ENCODE measurements at places on chromosomes 7 and 10. TPM values are rescaled to one million over a fixed set of nuclear protein-coding genes. Genes with fewer than 3 reads are reported as not detected.

The CDHR1 gene
- not detected for total RNA-seq

The ZNF365 gene
- 4.8 TPM for total RNA-seq

DNA sequence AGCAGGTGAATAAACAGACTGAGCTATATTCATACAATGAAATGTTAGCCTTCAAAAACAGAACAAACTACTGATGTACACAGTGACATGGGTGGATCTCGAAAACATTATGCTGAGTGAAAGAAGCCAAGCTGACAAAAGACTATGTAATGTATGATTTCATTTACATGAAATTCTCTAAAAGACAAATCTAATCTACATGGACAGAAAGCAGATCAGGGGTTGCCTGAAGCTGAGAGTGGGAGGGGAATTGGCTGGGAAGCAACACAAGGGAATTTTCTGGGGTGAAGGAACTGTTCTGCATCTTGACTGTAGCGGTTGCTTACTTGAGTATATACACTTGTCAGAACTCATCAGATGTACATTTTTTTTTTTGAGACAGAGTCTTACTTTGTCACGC lies 121.7 kb upstream of the SVIL start:
- no peak for DNase-seq

- no peak for DNase-seq
These were observed 411.0 kb upstream of the PCDH15 start for GRCh38 chr10:55212051-55212450.

The MET gene
- total RNA-seq = 62.1 TPM

GRCh38 chr10:85531706-85532105 lies 834.9 kb downstream of the GRID1 start:
- no peak for DNase-seq

The MACC1 gene
- 0.24 TPM for total RNA-seq

- peak; percentile 23 for DNase-seq
These were observed 19.6 kb upstream of the GPR37 start for GRCh38 chr7:124784879-124785818.

The SYT15 gene
- total RNA-seq = under 0.01 TPM

DNA sequence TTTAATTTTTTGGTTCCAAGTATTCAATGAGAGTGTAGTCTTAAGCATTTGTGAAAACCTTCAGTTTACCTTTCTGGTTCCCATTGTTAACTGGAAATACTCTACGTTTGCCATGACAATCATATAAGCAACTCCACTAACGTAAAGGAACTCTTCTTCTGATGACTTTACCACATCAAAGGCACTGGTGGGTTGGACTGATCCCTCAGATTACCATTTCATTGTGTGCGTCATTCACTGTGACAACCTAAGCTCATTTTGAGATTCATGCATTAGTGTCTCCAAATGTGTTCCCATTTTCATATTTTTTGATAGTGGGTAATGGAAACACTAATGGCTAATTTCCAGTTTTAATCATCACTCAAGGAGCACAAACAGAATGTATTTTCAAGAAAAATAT lies 119.9 kb upstream of the COL1A2 start:
- peak; percentile 65 for DNase-seq

The GJC3 gene
- total RNA-seq = not detected

The MEOX2 gene
- 1.2 TPM for total RNA-seq

- DNase-seq = no peak
These were observed 11.3 kb downstream of the CHCHD3 start for GRCh38 chr7:133070562-133070961.

DNA sequence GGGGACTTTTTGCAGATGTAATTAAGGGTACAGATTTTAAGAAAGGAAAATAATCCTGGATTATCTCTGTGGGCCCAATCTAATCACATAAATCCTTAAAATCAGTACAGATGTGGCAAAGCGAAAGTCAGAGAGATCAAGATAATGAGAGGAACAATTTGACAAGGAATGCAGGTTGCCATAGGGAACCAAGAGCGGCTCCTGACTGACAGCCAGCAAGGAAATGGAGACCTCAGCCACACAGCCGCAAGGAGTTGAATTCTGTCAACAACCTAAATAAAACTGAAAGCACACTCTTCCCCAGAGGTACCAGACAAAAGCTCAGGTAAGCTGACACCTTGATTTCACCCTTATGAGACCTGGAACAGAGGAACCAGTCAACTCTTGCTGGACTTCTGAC lies 3.4 kb upstream of the PNPLA8 start:
- no peak for DNase-seq

The PHYH gene
- total RNA-seq = 30.2 TPM

GRCh38 chr7:129307592-129307991 lies 82.8 kb downstream of the AHCYL2 start:
- no peak for DNase-seq

The GJD4 gene
- not detected for total RNA-seq

The BTRC gene
- total RNA-seq = 7.1 TPM

GRCh38 chr10:27742195-27743011 lies 3.2 kb downstream of the MKX start:
- DNase-seq = peak; percentile 25

DNA sequence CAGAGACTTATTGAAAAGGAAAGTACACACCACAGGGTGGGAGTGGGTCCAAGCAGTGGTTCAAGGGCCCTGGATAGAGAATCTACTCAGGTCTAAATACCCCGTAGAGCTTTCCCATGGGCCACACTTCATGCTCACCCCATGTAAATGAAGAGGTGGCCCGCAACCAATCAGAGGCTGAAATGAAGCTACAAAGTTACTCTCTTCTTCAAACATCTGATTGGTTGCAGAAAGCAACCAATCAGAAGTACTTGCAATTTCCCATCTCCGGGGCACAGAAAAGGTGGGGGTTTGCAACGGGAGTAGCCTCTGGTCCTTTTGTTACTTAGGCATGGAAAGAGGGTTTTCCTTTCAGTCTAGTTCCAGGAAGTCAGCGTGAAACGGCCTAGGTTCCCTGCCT lies 15.2 kb upstream of the GALNTL5 start:
- no peak for DNase-seq

DNA sequence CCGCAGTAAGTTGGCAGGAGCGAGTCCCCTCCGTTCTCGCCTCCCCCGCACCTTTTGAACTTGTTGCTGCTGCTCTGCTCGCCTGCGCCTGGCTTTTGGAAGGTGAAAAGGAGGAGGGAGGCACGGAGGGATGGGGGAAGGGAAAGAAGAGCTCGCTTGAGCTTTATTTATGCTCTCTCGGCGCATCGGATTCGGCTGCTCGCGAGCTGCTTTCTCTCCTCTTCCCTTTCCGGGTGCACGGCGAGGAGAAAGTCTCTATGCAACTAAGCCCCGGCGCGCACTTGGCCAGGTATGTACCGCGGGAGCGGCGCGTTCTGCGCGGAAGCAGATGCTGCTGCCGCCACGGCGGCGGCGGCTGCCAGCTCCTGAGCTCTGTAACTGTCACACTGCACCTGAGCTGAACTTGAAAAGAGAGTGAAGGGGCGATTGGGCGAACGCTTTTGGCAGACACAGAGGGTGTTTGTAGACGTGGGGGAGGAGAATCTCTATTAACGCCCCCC lies 551 bp downstream of the KCND2 start:
- no peak for DNase-seq

The PNLIPRP1 gene
- total RNA-seq = not detected

- no peak for DNase-seq
These were observed at the start of gene IRF5 for GRCh38 chr7:128937647-128938543. Gene IRF5, plus strand, starts transcription at chr7:128937927. Its CDS starts 4,155 bp downstream, at chr7:128942082.

DNA sequence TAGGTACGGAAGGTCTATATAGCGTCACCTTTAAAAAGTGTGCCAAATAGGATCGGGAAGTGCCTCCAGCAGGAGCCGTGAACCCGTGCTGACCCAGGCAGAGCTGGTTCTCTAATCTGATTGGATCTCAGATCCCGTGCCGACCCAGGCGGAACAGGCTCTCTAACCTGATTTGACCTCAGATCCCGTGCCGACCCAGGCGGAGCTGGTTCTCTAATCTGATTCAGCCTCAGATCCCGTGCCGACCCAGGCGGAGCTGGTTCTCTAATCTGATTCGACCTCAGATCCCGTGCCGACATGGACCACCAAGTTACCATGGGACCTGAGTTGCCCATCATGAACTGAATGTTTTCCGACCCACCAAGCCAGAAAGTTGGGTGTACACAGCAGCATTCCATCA lies 463.9 kb downstream of the PTPRN2 start:
- no peak for DNase-seq

The COL17A1 gene
- total RNA-seq = 2.6 TPM

DNA sequence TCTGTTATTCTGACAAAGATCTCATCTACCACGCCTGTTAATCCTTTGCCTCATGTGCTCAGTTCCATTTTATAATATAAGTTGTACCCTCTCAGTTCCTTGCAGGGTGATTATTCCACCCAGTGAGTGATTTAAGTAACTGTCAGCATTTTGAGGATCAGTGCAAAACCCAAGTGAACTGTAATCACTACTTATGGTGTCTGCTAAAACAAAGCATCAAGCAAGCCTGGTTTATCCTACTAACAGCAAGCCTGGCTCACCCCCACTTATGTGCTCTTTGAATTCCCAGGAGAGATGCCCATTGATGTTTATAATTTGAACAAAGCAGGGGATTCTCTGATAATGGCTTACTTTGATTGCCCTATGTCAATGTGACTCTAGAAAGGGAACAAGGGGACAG lies 186.8 kb upstream of the LRGUK start:
- DNase-seq = no peak

GRCh38 chr10:58322835-58323209 lies 12.0 kb upstream of the UBE2D1 start:
- DNase-seq = no peak

GRCh38 chr10:49158404-49158803 lies 24.6 kb upstream of the FAM170B start:
- DNase-seq = no peak

- peak; percentile 44 for DNase-seq
These were observed 117.9 kb downstream of the NPY start for GRCh38 chr7:24401628-24402593.

- DNase-seq = no peak
These were observed 218.4 kb downstream of the ELMO1 start for GRCh38 chr7:37230221-37230620.

GRCh38 chr10:64594072-64594471 lies 1072.9 kb downstream of the REEP3 start:
- no peak for DNase-seq

The DPY19L1 gene
- 47.7 TPM for total RNA-seq

DNA sequence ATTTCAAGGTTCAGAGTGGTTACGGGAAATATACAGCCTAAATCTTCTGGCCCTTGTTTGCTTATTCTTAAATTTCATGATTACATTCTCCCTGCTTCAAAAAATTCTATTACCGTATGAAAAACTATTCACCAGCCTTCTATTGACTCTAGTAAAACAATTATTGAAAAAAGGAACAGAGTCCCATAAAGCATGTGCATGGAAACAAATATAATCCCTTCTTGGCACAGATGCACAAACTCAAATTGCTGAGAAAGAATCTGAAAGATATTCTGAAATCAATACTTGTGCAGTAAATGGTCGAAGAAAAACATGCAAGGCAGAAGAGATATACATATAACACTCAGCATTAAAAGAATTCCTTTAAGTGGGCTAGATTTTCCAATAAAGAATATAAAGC lies 83.6 kb downstream of the LRRN3 start:
- DNase-seq = no peak

The TMEM130 gene
- 0.12 TPM for total RNA-seq

DNA sequence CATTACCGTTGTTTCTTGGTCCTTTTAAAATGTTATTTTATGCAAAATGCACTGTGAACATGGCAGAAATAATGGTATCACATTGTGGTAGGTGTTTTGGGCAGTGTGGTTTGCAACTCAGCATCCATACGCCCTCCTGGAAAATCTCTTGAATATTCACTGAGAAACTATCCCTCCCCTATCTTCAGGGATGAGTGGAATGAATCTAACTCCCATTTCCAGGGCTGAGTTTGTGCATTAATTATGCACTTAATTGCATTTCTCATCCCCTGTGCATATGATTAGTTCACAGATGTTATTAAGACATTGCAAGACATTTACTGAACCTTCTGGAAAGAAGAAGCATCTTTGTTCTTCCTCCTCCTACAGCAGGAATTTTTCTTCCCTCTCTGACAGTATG lies 36.5 kb downstream of the CFAP43 start:
- no peak for DNase-seq
